RPMI7951 (cell line): ENCODE measurements at places on chromosomes 7 and 10. TPM values are rescaled to one million over a fixed set of nuclear protein-coding genes. Genes with fewer than 3 reads are reported as not detected.

DNA sequence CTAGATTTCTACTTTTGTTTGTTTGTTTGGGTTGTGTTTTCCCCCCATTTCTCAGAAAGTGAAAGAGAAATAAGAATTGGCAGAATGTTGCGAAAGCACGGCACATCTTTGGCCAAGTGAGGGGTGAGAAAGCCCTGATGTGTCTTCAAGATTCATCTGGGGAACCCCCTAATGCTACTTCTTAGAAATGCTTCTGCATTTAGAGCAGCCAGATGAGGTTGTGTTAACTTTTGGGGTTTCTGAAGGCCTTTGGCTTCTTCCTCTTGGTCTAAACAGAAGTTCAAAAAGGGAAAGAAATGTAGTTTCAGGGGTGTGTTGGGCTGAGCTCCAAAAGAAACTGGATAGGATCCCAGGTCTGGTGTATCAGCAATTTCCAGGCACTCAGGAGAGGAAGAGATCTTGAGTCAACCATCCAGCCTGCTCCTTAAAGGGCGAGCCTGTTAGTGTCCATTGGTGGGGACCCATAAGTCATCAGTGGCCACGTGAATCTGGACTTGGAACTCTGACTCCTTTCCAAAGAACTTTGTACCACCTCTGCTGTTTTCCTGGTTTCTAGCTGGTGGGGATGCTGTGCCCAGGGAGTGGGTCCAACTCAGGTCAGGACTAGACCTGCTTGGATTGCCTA is 6.5 kb downstream of the DUSP5 start:
- DNase-seq, result peak; percentile 76

GRCh38 chr7:151094675-151095074 is 8.4 kb downstream of the AGAP3 start:
- no peak for DNase-seq

Gene CYP26C1
- not detected in 2 replicates for total RNA-seq

Gene GDF10
- not detected in 2 replicates for total RNA-seq

Gene CAMK2B
- 10.9 and 19.6 TPM in 2 replicates for total RNA-seq
